SHP77 (cell line): ENCODE measurements at places on chromosomes 16 and 17.

GRCh38 chr16:75913958-75914357 lies 187.7 kb upstream of the CPHXL start:
- no peak for DNase-seq

DNA sequence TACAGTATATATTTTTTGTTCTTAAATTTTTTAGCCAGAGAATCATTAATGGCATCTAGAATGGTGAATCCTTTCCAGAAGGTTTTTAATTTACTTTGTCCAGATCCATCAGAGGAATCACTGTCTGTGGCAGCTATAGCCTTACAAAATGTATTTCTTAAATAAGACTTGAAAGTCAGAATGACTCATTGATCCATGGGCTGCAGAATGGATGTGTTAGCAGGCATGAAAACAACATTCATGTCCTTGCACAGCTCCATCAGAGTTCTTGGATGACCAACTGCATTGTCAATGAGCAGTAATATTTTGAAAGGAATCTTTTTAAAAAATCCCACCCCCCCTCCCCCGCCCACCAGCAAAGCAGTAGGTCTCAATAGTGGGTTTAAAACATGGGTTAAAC lies 51.4 kb downstream of the CACNG1 start:
- DNase-seq: no peak

DNA sequence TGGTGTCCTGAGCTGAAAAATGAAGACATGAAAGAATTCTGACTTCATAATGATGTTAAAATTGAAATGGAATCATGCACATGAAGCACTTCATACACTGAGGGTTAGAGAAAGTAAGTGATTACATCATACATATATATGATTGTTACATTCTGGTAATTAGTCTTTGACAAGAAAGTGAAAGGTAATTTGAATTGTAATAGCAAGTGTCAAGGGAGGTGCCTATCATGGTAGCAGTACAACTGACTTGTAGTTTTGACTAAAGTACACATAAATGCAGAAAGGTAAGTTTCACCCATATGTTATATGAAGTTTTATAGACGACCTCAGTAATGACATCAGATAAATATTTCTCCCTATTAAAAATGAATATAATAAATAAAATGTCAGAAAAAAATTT lies 1325.0 kb upstream of the GOT2 start:
- DNase-seq: no peak

- no peak for DNase-seq
Observed at GRCh38 chr17:72171703-72172667, 51.2 kb downstream of the SOX9 start.

GRCh38 chr16:85445779-85446222 lies 167.3 kb upstream of the GSE1 start:
- DNase-seq: peak; percentile 30

GRCh38 chr17:3813171-3813570 lies 12.2 kb upstream of the ITGAE start:
- no peak for DNase-seq

DNA sequence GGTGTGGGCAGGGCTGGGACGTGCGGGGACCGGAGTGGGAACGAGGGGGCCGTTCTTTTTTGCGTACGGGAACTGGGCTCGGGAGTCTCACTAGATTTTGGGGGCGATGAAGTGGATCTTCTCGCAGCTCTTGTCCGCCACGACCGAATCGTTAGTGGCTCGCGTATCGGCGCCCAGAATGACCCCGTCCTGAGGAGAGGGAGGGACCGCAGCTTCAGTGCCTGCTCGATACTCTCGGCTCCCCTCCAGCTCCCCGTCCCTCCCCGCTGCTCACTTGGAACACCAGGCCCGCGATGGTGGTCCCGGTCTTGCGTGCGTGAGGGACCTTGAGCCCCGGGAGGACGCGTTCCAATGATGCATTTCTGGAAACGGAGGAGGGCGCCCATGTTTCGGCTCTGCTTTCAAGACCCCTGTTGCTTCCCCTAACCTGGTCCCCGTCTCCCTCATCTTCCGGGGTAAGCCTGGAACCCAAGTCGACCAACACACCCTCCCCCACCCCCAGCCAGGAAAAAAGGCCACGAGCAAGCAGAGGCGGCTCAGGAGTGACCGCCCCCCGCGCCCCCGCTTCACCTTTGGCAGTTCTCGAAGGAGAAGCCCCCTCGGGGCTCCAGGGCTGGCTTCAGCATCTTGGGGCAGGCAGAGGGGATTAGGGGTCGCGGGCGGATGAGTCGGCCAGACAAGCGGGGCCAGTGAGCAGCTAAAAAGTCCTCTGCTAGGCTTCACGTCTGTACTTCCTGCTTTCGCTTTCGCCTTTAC lies at the start of gene PSMB10:
Gene PSMB10, minus strand, starts transcription at position 727 of the 756 bp plus-strand sequence. Its CDS starts 101 bp downstream, at position 626.
- no peak for DNase-seq

GRCh38 chr17:7393613-7394451 lies 493 bp downstream of the PLSCR3 start:
- peak; percentile 53 for DNase-seq

- no peak for DNase-seq
Observed at GRCh38 chr16:54443352-54443751, 156.8 kb upstream of the IRX3 start.

DNA sequence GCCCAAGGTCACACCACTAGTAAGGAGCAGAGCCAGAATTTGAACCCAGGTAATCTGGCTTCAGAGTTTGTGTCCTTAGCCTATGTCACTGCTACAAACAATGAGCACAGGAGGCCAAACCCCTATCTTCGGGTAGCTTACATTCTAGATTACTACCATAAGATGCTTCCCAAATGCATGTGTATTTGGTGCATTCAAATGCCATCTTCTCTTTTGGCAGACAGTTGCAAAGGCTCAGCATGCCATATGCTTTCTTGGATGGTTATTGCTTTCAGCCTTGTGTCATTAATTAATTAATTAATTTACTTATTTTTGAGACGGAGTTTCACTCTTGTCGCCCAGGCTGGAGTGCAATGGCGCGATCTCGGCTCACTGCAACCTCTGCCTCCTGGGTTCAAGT lies 80.7 kb downstream of the DNAH3 start:
- DNase-seq: no peak

DNA sequence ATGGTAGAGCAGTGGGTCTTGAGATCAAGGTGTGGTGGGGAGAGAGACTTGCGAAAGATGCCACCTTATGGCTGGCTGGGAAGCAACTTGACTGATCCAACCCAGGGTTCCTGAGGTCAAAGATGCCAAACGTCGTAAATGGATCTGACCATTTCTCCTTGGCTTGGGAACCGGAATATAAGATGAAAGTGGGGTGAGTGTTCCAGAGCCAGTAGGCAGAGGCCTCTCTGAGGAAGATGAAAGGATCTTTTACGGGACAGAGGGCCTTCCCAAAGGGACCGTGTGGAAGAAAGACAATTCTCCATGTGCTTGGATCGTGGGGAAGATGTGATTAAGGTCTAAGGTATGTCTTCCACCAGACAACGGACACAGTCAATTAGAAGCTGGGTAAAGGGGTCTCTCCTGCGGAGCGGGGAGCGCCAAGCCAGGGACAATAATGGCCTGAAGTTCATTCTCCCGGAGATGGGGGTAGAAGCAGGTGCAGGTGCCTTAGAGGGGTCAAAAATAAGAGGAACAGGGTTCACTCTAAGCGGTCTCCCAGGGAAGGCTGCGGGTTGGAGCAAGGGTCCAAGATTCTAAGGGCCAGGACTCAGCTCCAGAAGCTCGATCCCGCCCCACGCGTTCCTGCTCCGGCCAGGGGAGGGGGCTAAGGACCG lies 800 bp downstream of the FXR2 start:
- no peak for DNase-seq

GRCh38 chr17:36929851-36930582 lies 7.3 kb upstream of the LHX1 start:
- no peak for DNase-seq

DNA sequence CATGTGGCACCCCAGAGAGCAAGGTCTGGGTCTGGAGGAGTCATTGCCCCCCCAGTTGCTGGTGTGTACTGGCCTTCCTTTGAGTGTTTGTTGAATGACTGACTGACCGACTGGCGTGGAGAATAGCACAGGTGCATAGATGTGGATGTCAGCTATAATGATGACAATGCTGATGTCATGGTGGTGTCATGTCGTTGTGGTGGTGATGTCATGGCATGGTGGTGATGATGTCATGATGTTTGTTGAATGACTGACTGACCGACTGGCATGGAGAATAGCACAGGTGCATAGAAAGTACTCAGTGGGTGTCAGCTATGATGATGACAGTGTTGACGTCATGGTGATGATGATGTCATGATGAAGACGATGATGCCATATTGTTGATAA lies 22.1 kb downstream of the TMEM114 start:
- DNase-seq: no peak

DNA sequence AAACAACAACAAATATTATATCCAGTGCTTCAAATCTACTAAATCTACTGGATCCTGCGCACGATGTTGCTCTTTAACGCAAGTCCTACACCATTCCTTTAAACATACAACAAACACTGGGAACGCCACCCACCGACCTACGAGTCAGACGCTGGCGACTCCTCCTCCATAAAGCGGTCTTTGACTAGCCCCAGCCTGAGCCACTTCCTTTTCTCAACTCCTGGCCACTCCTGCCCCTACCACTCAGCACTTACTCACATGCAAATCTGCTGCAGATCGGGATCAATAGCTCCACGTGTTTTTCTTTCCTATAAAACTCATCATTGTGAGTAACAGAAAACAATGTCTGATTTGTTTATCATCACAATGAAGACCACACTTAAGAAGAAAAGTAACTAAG lies 32.8 kb upstream of the MNT start:
- DNase-seq: no peak

GRCh38 chr16:89579351-89579750 lies 3.8 kb downstream of the CPNE7 start:
- DNase-seq: no peak

DNA sequence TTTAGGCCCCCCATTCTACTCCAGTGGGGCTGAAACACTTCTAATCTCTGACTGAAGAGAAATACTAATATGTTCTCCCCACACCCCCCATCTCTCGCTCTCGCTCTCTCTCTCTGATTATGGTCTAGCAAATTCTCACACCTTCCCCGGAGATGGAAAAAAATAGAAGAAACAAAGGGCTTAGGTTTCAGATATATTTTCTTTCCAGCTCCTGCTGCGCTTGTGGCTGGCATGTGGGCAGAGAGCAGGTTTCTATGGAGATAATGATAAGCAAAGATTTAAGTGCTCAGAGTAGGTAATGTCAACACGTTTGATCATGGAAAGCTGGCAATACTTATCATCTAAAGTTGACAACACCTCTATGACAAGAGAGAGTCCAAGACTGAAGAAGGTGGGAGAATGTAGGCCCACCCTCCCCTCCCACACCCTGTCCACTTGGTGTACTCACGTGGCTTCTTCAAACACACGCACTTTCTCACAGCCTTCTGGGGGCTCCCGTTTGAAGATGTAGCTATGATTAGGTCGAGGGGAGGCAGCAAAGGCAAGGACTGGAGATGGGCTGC lies 8.0 kb upstream of the SLC35B1 start:
- DNase-seq: no peak

DNA sequence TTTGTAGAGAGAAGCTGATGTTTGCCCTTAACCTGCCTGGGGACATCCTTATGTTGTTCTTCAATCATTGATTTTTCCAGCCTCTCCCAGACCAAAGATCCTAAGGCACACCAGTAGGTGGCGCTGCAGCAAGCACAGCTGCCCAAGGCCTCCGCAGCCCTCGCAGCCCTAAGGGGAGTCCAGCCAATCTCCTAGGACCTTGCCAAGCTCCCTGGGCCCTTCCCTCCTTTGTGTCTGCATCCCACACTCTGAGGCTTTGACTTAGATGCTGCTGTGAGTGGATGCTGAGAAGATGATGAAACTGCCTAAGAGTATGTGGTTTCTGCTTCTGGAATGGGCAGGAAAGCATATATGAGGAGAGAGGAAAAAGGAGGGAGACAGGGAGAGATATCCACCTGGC lies 47.1 kb downstream of the SPACA3 start:
- DNase-seq: peak; percentile 31

DNA sequence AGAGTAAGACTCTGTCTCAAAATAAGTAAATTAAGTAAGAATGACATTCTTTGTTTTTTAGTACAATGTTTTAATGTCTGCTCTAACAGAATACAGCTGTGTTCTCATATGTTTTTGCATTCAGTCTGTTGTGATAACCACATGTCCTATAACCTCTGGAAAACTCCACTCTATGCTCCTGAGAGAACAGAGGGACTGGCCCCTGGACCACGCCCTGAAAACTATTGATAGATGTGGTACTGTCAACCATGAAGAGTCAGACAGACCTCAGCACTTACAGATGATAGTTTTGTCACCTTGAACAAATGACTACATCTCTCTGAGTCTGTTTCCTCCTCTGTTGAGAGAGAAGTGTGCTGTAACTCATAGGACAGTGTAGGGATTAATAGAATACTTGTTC lies 7.9 kb downstream of the SUPT6H start:
- no peak for DNase-seq

GRCh38 chr17:57405491-57406072 lies 149.3 kb downstream of the MSI2 start:
- no peak for DNase-seq

GRCh38 chr17:63706336-63707082 lies 6.6 kb upstream of the LIMD2 start:
- DNase-seq: no peak

DNA sequence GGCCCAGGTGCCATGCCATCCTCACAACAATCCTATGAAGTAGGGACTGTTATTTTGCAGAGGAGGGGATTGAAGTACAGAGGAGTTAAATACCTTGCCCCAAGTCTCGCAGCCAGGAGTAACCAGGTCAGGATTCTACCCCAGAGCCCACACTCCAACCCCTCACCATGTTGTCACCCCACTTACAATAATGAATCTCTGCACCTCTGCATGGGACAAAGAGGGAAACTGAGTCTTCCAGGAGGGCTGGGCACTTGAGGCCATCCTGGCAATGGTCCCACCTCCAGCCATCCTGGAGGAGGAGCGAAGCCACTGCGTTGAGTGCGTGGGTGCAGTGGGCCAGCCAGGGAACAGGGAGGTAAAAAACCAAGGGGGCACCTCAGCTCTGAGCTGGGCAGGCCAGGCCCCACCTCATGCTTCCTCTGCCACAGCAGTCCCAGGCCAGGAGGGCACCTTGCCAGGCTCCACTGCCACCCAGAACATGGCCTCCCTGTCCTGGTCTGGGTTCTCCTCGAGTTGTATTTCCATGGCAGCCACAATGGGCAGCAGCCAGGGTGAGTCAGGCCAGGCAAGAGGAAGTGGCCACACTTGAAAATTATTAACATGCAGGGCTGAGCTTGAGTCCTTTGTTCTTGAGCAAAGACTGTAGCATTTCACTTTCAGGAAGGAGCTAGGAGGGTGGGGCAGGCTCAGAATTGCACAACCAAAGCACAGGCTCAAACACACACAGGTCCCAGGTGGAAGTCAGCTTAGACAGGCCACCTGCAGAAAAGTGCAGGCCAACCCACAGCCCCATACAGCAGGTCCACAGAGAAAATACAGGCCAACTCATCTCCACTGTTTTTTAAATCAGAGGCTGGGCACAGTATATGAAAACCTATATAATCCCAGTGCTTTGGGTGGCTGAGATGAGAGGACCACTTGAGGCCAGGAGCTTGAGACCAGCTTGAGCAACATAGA lies 52.1 kb downstream of the CUEDC1 start:
- DNase-seq: peak; percentile 62

DNA sequence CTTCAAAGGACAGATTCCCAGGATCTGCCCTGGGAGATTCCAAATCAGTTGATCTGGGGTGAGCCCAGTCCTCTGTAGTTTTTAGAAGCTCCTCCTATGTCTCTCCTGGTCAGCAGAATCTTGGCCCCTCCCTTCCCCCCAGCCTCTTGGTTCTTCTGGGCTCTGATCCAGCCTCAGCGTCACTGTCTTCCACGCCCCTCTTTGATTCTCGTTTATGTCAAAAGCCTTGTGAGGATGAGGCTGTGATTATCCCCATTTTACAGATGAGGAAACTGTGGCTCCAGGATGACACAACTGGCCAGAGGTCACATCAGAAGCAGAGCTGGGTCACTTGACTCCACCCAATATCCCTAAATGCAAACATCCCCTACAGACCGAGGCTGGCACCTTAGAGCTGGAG lies 840 bp upstream of the CDH5 start:
- DNase-seq: no peak
